HuH-7.5 (cell line): ENCODE measurements at places on chromosomes 2 and 18.
A peak's percentile ranks its signal among the peaks of the same experiment; 100 is the strongest.

DNA sequence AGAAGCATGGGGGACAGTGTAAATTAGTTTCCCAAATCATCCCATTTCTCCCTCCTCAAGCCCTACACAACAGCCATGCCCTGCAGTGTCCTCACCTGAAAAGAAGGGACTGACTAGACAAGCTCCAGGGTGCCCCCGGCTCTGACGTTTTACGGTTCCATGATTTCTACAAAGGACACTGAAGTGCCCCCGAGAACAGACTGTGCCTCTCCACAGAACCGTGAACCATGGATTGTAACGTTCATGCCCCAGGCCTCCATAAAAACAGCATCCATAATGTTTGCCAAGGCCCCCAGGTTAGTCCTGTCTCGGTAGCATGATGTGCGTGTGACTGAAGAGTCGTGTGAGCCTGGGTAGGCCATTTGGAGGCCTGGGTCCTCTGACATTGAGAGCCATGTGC lies 7.0 kb upstream of the ACOXL start:
- no peak for DNase-seq

- no peak for DNase-seq
Observed at GRCh38 chr2:177075254-177075653, 137.3 kb upstream of the HNRNPA3 start.

- peak; percentile 89 for DNase-seq
Observed at GRCh38 chr2:131154071-131154531, 49.0 kb downstream of the PLEKHB2 start.

DNA sequence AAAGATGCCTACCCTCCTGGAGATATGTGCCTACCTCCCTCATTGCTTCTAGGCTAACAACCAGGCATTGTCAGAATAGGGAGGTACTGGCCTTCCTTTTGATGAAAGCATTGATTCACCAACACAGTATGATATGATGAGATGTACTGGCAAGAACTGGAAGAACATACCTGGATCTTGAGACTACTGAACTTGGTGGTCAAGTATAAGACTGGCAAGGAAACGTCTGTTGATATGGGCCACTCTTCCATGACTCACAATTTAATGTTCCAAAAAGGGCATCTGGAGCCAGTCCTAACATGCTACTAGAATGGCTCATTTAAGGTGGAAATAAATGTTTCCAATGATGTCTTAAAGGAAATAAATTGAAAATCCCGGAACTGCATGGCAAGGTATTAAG lies 18.1 kb downstream of the DTNB start:
- no peak for DNase-seq

GRCh38 chr2:110107092-110108079 lies 8.2 kb downstream of the MALL start:
- no peak for DNase-seq

DNA sequence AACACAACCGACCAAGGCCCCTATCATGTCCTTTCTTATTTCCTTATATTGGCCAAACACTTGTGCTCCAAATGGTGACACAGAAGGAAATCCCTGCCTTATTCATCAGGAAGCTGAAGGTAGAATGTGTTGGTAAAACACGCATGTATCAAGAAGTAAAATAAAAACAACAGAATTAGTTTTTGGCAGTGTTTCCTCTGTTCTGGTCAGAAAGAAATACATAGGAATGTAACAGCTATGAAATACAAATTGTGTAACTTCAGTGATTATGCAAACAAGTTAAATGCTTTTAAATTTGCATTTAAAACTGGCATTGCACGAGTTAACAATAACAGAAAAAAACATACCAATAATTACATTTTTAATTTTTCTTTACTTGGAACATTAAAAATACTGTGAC lies 19.3 kb downstream of the ST6GAL2 start:
- DNase-seq = no peak

- DNase-seq = no peak
Observed at GRCh38 chr2:88160517-88160916, 9.6 kb upstream of the THNSL2 start.
